ENCODE measurements at places on chromosomes 6 and 20.

GRCh38 chr20:62819494-62820174 lies 2.8 kb downstream of the COL9A3 start:
- peaks cover 23% of the 10 kb centered on the region for H3K27me3 ChIP-seq
- H3K4me1 ChIP-seq: peaks cover 29% of the 10 kb centered on the region
- H3K4me3 ChIP-seq: no peak overlapping the region
- DNase-seq: no peak
- no peak overlapping the region for H3K27ac ChIP-seq

DNA sequence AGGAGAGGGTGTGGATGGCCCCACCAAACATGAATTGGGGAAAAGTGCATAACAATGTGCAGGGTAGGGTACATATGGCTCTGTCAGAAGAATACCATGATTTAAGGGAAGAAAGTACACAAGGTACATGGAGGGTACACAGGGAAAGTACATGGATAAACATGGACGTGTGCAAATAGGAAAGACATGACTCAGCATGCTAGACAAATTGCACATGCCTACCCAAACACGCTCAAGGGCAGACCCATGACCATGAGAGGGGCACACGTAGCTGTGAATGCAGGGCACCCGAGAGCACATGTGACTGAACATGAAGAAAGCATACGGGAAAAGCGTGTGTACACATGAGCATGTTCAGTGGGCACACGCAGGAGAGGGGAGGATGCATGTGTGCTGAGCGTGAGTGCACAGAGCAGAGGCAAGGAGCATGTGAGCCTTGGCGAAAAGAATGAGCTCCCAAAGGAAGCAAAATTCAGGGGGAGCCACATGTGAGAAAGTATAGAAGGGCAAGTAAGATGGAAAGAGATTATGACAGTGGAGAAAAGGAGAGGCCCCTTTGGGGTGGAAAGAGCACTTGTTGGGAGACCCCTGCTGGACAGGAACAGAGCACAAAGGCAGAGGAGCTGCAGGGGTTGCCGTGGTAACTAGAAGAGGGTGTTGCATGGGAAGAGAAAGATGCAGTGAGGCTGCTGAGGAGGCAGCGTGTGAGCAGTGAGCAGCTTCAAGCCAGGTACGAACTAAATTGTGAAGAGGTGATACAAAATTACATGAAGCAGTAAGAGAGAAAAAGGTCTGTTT lies 17.8 kb downstream of the OR2H2 start:
- H3K27ac ChIP-seq: no peak overlapping the region
- H3K36me3 ChIP-seq: peaks cover 35% of the 10 kb centered on the region
- no peak overlapping the region for H3K4me3 ChIP-seq
- no peaks in the 10 kb centered on the region for H3K27me3 ChIP-seq

DNA sequence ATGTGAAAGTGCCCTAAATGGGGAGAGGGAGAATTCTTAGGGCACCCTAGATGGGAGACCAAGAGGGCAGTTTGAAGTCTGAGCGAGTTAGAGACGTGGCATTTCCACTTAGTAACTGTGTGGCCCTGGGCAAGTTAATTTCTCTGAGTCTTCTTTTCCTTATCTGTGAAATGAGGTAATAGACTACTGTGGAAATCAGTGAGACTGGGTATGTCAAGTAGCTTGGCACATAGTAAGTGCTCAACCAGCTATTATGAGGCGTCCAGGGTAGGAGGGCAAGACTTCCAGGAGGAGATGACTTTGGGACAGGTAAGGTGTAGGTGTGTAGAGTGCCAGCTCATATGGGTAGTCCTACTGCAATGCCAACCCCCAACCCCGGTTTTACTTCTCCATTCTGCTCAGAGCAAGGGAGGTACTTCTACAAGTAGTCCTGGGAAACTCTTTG lies 770 bp downstream of the KIF3B start:
- no peak for DNase-seq
- H3K27ac ChIP-seq: no peak overlapping the region
- H3K36me3 ChIP-seq: no peaks in the 10 kb centered on the region

DNA sequence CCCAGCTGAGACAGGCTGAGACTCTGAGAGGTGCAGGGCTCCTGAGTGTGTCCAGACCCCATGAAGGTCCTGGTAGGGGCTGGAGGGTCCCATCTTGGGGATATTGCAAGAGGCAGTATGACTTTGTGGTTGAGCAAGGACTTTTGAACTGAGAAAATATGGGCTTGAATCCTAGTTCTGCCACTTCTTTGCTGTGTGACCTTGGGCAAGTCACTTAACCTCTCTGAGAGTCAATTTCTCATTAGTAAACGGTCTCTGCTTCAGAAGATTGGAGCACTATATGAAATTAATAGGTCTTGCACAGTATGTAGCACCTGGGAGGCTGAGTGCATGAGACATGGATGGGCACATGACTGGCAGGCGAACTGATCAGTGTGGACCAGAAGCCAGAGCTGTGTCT lies 42.7 kb downstream of the TFEB start:
- no peak for DNase-seq
- peaks cover 3% of the 10 kb centered on the region for H3K4me1 ChIP-seq
- no peaks in the 10 kb centered on the region for H3K27me3 ChIP-seq
- no peak overlapping the region for H3K27ac ChIP-seq
- no peak overlapping the region for H3K4me3 ChIP-seq

- no peak for DNase-seq
- H3K4me3 ChIP-seq: no peak overlapping the region
- H3K27ac ChIP-seq: no peak overlapping the region
- no peaks in the 10 kb centered on the region for H3K27me3 ChIP-seq
- no peaks in the 10 kb centered on the region for H3K4me1 ChIP-seq
Observed at GRCh38 chr6:78810146-78810545, 57.2 kb upstream of the IRAK1BP1 start.

- peaks cover 15% of the 10 kb centered on the region for H3K4me1 ChIP-seq
- no peaks in the 10 kb centered on the region for H3K27me3 ChIP-seq
- no peaks in the 10 kb centered on the region for H3K36me3 ChIP-seq
- DNase-seq: no peak
- H3K4me3 ChIP-seq: no peak overlapping the region
Observed at GRCh38 chr6:12014873-12015149, 2.7 kb downstream of the HIVEP1 start.
